Ascending aorta (tissue), 2 donors: ENCODE measurements at places on chromosomes 7 and 10.
A peak's percentile ranks its signal among the peaks of the same experiment; 100 is the strongest.

DNA sequence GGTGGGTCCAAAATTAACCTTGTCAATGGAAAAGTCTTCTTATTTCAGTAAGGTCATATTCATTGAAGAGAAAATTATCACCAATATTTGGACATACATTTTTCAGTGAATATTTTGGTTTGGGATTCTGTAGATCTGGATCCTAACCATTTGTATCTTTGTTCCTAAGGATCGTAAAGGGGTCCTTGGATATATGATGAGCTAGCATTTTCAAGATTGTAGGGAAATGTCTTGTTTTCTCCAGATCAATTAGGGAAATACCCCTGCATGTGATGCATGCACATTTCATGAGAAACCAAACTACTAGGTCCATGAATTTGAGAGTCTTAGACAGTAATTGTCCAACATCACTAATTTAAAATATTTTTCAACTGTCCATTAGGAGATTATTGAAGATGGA lies 18.0 kb downstream of the DNTT start:
- H3K4me3 ChIP-seq: no peak overlapping the region
- H3K4me1 ChIP-seq: no peaks in the 10 kb centered on the region
- no peak for DNase-seq

DNA sequence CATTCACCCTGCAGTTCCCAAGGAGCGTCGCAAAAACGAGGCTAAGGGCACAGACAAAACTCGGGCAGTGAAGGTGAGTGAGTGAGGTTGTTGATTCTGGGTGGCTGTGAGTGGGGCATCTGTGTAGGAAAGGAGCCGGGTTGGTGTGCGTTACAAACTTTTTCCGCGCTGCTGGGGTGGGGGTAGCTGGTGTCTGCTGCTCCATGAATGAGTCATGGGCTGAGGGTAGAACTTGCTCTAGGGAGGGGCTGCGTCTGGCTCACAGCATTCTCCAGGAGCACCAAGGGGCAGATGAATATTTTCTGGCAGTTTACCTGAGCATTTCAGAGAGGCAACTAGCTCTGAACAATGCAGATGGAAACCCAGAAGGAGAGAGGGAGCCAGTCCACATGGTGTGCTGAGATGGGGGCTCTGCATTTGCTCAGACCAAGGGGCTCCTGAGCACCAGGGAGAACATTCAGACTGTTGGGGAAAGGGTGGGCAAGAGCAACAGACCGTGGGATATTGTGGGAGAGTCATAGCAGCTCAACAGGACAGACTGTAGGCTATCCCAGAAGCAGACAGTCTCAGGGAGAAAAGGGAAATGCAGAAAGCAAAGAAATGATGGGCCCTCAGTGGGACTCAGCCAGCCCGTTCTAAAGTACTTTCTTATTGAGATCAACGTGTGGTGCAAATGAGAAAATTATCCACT lies 18.8 kb downstream of the NOBOX start:
- H3K4me3 ChIP-seq: no peak overlapping the region
- no peaks in the 10 kb centered on the region for H3K4me1 ChIP-seq
- peaks cover 6% of the 10 kb centered on the region for H3K36me3 ChIP-seq
- H3K27ac ChIP-seq: no peak overlapping the region

DNA sequence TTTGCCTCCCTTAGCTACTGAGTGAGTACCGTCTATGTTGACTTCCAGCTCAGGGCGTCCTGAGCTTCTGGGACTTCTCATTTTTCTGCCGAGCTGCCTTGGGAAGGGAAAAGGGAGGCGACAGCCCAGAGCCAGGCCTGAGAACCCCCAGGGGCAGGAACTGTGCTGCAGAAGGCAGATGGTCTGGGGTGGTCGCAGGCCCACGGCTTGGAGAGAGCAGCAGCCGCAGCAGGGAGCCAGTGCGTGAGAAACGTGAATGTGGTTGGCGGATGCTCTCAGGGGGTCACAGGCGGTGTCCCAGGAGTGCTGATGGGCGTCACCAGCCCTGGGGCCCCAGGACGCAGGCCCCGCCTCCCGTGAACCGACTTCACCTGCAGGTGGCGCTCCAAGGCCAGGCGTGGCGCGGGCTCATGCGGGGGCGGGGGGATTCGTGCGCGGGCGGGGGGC lies 9.2 kb upstream of the PWWP2B start:
- no peaks in the 10 kb centered on the region for H3K36me3 ChIP-seq
- H3K27ac ChIP-seq: no peak overlapping the region
- H3K4me3 ChIP-seq: no peak overlapping the region
- peak; percentile 9 for DNase-seq

GRCh38 chr10:11178606-11179515 lies 161.2 kb downstream of the CELF2 start:
- no peak overlapping the region for H3K4me3 ChIP-seq
- peak overlapping the region; percentile 55 for H3K27ac ChIP-seq
- no peak for DNase-seq
- no peaks in the 10 kb centered on the region for H3K27me3 ChIP-seq

DNA sequence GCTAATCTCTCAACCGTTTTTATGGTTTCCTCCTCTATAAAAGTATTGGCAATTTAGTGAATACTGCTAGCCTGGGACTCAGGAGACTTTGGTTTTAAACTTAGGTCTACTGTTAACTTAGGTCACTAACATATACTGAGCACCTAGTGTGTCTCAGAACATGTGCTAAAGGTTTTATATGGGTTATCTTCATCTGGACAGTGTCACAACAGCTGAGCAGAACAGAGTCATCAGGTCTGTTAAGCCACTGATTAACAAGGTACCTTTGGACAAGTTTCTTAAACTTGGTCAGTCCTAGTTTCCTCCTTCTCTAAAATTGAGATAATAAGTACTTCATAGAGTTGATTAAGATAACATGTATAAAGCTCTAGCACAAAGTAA lies 30.6 kb downstream of the NET1 start:
- no peaks in the 10 kb centered on the region for H3K36me3 ChIP-seq
- no peak for DNase-seq
- no peak overlapping the region for H3K27ac ChIP-seq
- no peaks in the 10 kb centered on the region for H3K4me1 ChIP-seq

- H3K27ac ChIP-seq: peak overlapping the region; percentile 26
- H3K36me3 ChIP-seq: no peaks in the 10 kb centered on the region
- H3K4me1 ChIP-seq: peaks cover 4% of the 10 kb centered on the region
- DNase-seq: no peak
- H3K27me3 ChIP-seq: no peaks in the 10 kb centered on the region
Measured at GRCh38 chr7:135143885-135144668, 3.8 kb upstream of the TMEM140 start.

DNA sequence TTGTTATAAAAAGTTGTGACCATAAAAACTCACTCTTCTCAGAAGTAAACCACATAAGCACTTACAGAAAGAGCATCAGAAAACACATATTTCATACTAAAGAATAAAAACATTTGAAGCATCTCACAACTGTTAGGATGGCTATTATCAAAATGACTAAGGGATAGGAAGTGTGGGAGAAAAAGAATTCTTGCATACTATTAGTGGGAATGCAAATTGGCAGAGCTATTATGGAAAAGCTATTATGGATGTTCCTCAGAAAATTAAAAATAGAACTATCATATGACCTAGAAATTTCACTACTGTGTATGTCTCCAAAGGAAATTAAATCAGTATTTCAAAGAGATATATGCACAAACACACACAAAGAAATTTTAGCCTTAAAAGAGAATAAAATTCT lies 25.2 kb upstream of the POT1 start:
- H3K27ac ChIP-seq: no peak overlapping the region
- no peak for DNase-seq
- no peaks in the 10 kb centered on the region for H3K36me3 ChIP-seq
- H3K4me1 ChIP-seq: no peaks in the 10 kb centered on the region

DNA sequence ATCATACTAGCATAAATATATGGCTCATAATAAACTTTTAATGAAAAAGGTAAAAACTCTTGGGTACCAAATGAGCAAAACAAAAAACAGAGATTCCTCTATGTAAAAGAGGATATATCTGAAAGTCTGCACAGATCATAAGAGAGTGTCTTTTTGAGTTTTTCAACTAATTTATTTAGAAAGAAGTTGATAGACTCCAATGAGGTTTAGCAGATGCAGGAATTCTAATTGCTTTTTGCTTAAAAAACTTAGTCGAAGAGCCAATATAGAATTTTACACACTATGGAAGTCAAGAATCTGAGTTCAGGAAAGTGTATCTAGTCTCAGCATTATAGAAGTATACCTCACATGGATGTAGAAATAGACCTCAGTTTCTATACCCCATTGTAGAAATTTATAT lies 3.4 kb upstream of the MLLT10 start:
- H3K4me3 ChIP-seq: no peak overlapping the region
- H3K27me3 ChIP-seq: no peaks in the 10 kb centered on the region
- no peak overlapping the region for H3K27ac ChIP-seq
- H3K36me3 ChIP-seq: no peaks in the 10 kb centered on the region

DNA sequence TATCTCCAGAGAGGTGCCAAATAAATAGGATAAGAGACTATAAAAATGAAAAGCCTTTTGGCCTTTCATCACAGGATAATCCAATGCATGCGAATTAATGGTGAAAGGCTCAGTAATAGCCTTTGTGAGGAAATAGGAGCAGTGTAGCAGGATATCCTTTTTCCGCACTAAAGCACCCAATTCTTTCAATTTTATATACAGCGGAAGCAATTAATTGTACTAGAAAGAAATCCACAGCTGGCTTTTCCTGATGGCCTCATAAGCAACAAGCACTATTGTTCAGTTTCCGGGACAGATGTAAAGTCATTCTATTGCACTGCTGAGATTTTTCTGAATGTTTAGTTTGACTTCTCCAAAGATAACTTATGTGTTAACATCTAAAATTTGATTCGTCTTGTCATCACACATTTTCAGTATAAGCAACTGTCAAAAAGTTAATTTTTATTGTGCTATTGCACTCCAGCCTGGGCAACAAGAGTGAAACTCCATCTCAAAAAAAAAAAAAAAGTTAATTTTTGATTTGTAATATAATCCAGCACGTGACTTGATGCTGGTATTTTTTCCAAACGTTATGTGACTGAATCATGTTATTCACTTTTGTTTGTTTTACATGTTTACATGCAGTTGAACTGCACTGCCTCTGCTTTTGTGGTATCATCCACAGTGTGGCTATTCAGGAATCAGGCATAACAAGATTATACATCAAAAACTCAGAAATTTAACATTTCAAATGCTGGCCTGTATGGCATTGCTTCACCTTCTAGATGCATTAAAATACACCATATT lies 8.4 kb upstream of the BMPR1A start:
- H3K4me1 ChIP-seq: peaks cover 19% of the 10 kb centered on the region
- no peak overlapping the region for H3K27ac ChIP-seq
- no peaks in the 10 kb centered on the region for H3K36me3 ChIP-seq
- no peaks in the 10 kb centered on the region for H3K27me3 ChIP-seq
- DNase-seq: no peak

- H3K36me3 ChIP-seq: no peaks in the 10 kb centered on the region
- H3K4me3 ChIP-seq: no peak overlapping the region
- H3K4me1 ChIP-seq: no peaks in the 10 kb centered on the region
- peak overlapping the region; percentile 96 for H3K27ac ChIP-seq
- no peaks in the 10 kb centered on the region for H3K27me3 ChIP-seq
Measured at GRCh38 chr10:5416981-5417380, 4.6 kb downstream of the NET1 start.

DNA sequence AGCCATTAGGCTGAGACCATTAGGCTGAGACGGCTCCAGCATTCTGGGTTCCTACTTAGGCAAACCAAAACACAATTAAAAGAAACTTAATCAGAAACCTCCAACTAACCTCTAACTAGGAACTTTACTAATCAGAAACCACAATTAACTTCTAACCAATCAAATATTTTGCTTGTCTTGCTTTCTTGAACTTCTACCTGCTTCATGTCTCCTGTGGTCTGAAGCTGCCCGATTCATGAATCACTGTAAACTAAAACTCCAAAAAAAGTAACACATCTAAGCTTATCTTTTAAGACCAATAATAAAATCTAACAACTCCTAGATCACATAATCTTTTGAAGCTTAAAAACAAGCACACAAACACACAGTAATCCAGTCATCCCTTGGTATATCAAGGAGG lies 76.1 kb downstream of the PDSS1 start:
- H3K27ac ChIP-seq: no peak overlapping the region
- no peak overlapping the region for H3K4me3 ChIP-seq
- H3K27me3 ChIP-seq: no peaks in the 10 kb centered on the region
- DNase-seq: no peak
- H3K4me1 ChIP-seq: no peaks in the 10 kb centered on the region
- H3K36me3 ChIP-seq: no peaks in the 10 kb centered on the region

- no peaks in the 10 kb centered on the region for H3K36me3 ChIP-seq
- H3K27me3 ChIP-seq: no peaks in the 10 kb centered on the region
- no peak for DNase-seq
- no peak overlapping the region for H3K4me3 ChIP-seq
- no peaks in the 10 kb centered on the region for H3K4me1 ChIP-seq
Measured at GRCh38 chr7:28754447-28754846, 203.7 kb downstream of the TRIL start.

DNA sequence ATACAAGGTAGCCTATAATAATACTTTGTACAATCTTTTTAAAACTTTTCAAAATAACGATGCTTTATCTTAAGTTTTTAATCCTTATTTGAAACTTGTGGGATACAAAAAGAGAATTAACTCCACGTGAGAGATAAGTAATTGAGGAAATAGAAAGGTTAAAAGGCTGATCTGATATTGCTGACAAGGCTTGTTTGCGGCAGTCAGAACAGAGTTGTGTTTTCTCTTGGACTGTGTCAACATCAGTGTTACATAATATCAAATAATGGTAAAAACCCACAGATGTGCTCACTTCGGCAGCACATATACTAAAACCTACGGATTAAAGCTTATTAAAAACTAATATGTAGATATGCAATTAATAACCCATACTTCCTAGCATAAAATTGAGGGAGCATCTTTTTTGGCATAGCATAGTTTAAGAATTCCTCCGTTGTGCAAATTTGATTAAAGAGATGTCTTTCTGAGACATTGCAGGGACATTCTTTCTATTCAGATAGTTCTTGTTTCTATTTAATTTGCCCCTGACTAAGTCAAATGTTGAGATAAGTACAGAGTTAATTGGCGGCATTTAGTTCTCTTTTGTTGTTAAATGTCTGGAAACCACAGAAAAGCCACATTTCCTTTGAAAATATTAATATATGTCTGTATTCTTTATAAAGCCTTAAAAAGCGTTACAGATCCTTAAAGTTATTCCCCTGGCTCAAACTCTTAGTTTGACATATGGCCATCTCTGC lies 63.3 kb downstream of the FAM185A start:
- DNase-seq: no peak
- H3K36me3 ChIP-seq: no peaks in the 10 kb centered on the region
- peaks cover 19% of the 10 kb centered on the region for H3K4me1 ChIP-seq
- no peak overlapping the region for H3K4me3 ChIP-seq

GRCh38 chr10:122199070-122199469 lies 72.0 kb upstream of the BTBD16 start:
- H3K36me3 ChIP-seq: peaks cover 47% of the 10 kb centered on the region
- DNase-seq: no peak
- H3K27ac ChIP-seq: no peak overlapping the region
- H3K4me1 ChIP-seq: no peaks in the 10 kb centered on the region
- H3K4me3 ChIP-seq: no peak overlapping the region

GRCh38 chr10:13788711-13789447 lies 202.1 kb downstream of the PRPF18 start:
- H3K36me3 ChIP-seq: peaks cover 4% of the 10 kb centered on the region
- peaks cover 6% of the 10 kb centered on the region for H3K4me1 ChIP-seq
- peak overlapping the region; percentile 56 for H3K27ac ChIP-seq
- no peaks in the 10 kb centered on the region for H3K27me3 ChIP-seq
- no peak overlapping the region for H3K4me3 ChIP-seq
